ENCODE measurements at places on chromosomes 5 and 9.

GRCh38 chr5:54458221-54458620 lies 2.7 kb downstream of the HSPB3 start:
- no peak for DNase-seq

DNA sequence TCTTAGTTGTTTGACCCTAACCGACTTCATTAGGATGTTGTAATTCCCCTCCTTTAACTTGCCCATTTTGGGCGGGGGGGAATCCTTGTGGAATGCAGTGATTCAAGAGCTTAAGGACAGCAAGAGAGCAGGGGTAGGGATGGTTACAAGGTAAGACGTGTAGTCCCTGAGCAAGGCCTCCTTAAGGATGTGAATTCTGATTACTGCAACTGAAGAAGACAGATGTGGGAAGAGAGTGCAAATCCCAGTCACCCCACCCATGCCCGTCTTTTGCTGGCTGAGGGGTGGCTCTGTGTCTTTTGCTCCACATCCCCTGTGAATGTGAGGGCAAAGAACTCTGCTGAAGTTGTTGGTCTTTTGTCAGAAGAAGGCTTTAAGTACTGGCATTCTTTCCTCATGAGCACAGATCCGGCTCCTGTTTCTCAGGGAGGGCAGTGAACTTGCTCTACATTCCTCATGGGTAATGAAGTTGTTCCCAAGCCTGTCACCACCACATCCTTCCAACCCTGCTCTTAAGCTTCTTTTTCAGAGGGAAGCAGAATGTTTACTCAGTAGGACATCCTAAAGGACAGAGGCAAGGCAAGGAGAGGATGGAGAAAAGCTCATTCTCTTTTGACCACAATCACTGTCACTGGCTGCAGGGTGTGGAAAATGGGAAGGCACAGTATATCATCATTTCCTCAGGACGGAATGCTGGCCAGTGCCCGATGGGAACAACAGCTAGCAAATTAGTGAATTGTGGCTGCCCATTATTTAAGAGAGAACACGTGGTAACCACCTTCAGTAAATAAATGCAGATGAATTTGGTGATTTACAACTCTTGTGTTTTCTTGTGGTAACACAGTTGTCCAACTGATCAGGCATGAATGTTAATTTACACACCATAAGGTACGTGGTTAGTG lies 61.5 kb downstream of the RAI14 start:
- DNase-seq, result no peak

DNA sequence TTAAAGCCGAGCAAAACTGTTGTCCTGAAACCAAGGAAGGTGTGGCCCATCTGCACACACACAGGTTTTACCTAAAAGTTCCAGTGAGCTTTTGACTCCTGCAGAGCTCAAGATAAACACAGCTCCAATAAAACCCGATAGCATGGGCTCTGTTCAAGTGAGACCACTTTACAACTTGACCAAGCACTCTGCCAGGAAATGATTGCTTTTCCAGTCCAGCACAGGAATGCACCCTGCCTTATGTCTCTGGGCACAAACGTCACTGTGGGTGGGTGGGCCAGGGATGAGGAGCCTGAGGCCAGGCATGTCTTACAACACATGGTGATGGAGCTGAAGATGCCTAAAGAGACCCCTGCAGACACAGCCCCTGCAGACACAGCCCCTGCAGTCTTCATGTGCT lies 115.3 kb downstream of the ROR2 start:
- DNase-seq, result no peak

GRCh38 chr5:153459051-153459743 lies 31.3 kb upstream of the GRIA1 start:
- no peak for DNase-seq

DNA sequence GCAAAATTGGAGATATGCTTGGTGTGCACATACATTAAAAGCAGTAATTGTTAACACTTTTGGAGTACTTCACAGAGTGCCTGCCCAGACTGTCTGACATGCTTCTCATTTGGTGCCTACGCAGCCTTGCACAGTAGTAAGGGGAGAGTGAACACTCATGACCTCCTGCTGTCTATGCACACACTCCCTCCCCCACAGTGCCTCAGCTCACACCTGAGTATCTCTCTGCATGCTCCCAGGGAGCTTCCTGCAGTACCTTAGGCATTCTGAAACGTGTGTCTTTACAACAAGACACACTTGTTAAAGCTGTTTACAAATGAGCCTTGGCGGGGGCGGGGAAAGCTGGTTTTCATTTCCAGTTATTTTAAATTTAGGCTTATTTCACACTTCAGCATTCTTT lies 18.0 kb downstream of the MAP3K1 start:
- DNase-seq, result no peak

- DNase-seq, result no peak
Measured at GRCh38 chr5:66888613-66889012, 292.4 kb downstream of the MAST4 start.

GRCh38 chr9:132703336-132703735 lies 33.1 kb downstream of the GTF3C4 start:
- no peak for DNase-seq

GRCh38 chr9:87206064-87206661 lies 258.9 kb upstream of the GAS1 start:
- DNase-seq, result no peak

DNA sequence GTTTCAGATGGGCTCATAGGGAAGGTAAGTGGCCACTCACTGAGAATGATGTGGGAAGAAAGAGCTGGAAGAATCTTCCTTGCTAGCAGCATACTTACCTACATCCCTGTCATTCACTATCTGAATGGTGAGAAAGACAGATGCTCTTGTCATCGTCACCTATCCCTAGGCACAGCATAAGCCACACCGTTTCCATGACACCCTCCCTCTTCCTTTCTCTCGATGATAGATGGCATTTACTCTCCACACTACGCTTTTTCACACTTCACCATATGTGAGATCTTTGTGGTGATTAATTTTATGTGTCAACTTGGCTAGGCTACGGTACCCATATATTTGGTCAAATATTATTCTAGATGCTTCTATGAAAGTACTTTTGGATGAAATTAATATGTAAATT lies 44.4 kb upstream of the FER start:
- no peak for DNase-seq

Data from stimulated activated CD4-positive, alpha-beta T cell treated with anti-CD3 and anti-CD28 coated beads, Interleukin-2, amount 100 ng/mL, for 48 hours (primary cell).